ENCODE measurements at places on chromosomes 4 and X. TPM values are rescaled to one million over a fixed set of nuclear protein-coding genes. Genes with fewer than 3 reads are reported as not detected.

DNA sequence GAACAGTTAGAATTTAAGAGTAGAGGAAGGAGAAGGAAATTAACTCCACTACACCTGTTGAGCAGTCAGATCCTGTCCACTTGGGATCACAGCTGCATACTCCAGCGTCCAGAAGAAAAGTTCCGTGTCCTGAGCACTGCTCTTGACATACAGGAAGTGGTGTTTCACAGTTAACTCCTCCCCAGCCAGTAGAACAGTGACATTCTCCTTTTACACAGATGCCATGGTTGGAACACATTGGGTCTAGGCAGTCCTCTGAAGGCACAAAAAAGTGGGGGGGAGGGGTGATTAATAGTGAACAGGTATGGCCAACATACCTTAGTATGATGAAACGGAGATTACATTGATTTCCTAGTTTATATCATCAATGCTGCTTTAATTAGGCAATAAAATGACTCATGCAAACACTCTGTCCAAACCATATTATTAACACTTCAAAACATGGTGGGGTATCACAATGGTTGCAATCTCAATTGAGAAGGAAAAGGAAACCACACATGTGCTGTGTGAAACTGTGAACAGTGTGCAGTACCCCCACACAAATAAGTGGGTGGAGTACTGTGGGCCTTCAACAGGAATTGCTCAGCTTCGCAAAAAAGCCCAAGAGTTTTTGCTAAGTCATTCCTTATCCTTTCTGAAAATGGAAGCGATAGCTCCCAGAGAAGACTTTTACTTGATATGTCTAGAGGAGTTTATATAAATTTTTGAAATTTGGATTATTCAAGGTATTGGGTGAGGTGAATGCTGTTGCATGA lies 295.6 kb downstream of the SH2D1A start:
- no peak for DNase-seq

DNA sequence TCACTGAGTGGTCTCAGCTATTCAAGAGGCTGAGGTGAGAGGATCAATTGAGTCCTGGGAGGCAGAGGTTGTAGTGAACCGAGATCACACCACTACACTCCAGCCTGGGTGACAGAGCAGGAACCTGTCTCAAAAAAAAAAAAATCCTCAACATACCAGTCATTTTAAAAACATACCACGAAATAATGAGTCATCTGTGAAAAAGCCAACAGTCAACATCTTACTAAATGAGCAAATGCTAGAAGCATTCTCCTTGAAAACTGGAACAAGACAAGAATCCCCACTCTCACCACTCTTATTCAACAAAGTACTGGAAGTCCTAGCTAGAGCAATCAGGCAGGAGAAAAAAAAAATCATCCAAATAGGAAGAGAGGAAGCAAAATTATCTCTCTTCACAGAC lies 104.0 kb upstream of the ARHGEF9 start:
- DNase-seq: peak; percentile 66

The ELOVL6 gene
- 7.2 TPM for total RNA-seq

The SMIM43 gene
- not detected for total RNA-seq

The TLR2 gene
- total RNA-seq: not detected

GRCh38 chr4:183153190-183153916 lies 54.3 kb downstream of the WWC2 start:
- DNase-seq: no peak

DNA sequence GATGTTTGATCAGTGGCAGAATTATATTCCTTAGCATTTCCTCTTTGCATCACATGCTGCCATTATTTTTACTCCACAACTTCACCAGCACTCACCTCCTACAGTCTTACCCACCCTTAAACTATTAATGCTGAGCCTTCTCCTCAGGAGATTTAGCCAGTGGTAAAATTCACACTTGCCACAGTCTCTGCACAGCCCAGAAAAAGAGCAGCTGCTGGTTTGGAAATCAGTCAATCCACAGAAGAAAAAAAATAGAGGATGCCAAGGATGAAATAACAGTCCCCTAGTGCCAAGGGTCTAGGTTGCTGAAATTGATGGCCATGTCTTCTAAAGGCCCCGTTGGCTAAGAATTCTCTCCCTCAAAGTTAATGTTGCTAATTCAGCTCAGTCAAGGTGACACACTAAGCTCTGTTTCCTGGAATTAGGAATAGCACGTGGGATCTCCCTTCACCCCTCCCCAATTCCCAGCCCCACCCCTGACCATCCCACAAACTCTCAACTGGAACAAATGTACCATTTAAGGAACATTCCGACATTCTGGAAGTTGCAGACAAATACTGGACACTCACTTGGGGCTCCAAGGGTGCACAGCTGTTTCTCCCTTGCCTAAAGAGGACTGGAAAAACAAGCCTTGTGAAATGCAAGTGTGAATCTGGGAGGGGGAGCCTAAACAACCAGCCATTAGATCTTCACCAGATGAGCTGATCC lies 5.7 kb downstream of the ATP1B4 start:
- DNase-seq: no peak

GRCh38 chr4:46927201-46927600 lies 18.2 kb upstream of the COX7B2 start:
- DNase-seq: no peak

The ITGB1BP2 gene
- 1.00 TPM for total RNA-seq

The SRPX gene
- 151 TPM for total RNA-seq

- DNase-seq: no peak
These were observed 159.9 kb downstream of the UNC5C start for GRCh38 chr4:95388911-95389310.

DNA sequence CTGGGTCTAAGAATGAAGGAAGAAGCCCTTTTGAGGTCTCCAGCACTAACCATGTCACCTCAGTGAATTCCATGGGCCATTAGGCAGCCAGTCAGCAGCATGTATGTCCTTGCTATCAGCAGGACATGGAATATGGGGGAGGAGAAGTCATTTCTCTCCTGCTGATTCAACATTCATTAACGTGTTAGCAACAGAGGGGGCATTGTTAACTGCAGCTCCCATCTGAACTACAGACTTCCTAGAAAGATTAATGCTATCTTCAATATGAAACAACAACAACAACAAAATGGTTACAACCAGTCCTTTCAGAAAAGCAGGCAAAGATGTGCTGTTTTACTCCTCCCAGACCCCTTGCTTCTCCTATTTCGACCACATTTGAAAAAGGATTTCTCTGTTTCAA lies 120.4 kb upstream of the SLC34A2 start:
- DNase-seq: peak; percentile 51

GRCh38 chr4:82462415-82462831 lies 32.0 kb downstream of the ENOPH1 start:
- DNase-seq: peak; percentile 71

DNA sequence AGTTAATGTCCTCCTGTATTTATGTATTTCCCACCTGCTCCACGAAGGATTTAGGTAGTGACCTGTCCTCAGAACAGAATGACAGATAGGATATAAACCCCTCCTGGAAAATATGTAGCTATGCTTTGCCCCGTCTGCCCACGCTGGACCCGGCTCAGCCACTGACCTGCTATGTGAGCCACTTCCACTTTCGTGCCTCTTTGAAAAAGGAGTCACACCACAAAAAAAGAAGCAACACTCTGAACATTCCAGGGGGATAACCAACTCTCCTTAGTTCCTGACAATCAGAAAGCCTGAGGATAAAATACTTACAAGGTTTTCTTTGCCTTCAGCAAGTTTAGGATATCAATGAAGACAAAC lies 11.1 kb downstream of the ACSL1 start:
- no peak for DNase-seq

DNA sequence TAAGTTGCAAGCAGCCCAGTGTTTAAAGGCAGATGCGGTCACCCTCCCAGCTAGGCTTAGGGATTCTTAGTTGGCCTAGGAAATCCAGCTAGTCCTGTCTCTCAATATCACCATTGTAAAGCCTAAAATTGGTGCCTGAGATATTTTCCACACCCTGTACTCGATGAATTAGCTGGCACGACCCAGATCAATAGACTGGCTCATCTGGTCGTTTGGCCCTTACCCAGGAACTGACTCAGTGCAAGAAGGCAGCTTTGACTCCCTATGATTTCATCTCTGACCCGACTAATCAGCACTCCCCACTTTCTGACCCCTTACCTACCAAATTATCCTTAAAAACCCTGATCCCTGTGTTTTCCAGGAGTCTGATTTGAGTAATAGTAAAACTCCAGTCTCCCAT lies 384.9 kb upstream of the SLC7A11 start:
- DNase-seq: peak; percentile 37

DNA sequence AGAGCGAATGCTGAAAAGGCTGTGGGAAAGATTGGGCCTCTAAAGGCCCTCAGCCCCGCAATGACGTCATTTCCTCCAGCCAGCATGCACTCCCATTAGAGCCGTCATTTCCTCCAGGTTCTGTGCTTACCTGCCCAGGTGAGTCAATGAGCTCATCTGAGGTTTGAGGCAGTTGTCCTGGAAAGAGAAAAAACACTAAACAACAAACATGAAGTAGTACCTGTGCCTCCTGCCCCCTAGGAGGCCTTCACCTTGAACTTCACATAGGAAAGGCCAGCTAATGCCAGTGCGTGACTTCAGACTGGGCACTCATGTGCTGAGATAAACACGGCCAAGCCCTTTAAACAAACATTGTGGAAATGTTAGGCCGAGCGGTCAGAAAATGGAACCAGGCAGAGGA lies 55.9 kb downstream of the FHDC1 start:
- no peak for DNase-seq

DNA sequence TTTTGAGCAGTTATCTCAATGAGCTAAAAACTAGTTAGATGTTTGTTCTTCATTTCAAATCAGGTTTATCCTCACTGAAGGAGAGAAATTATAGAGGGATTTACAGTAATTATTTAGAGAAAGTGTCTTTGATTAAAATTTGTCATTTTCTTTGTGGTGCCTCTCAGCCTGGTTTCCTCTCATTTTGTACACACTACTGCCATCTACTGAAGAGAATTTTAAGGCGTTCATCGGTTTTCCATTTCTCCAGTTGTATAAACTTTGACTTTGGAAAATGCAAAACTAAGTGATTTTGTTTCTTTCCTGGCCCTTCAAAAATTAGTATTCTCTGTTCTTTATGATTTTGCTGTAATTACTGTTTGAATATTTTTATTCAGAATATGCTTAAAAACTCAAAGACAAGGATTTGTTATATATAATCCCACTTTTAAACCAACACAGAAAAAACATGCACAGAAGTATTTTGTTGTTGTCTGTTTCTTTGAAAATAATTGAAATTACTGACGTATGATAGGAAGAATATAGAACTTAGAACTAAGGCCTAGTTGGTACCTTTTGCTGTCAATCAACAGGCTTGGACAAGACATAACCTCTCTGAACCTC lies 34.4 kb upstream of the ANXA3 start:
- DNase-seq: peak; percentile 35

- DNase-seq: no peak
These were observed 207.0 kb upstream of the TBL1X start for GRCh38 chrX:9257718-9258420.

The CXCL8 gene
- total RNA-seq: 12.9 TPM

The SPP1 gene
- 30.6 TPM for total RNA-seq

DNA sequence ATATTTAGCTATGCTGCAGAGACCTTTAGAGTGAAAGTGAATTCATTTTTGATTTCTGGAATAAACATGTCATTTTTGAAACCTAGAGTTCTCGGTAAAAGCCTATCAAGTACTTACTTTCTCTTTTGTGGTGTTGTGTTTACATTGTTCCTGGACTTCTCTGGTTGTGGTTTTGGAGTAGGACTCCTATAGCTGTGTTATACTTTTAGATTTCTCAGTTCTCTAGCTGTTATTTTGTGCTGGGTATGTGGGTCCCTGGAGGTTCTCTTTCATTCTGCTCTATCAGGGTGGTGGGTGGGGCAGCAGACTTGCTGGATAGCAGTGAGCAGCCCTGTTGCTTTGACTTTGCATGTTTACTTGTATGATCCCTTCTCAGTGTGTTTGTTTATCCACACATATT lies 25.6 kb upstream of the MSMO1 start:
- DNase-seq: peak; percentile 3

GRCh38 chrX:128975745-128976144 lies 547.5 kb downstream of the SMARCA1 start:
- DNase-seq: peak; percentile 1

The MAOA gene
- total RNA-seq: 9.3 TPM

DNA sequence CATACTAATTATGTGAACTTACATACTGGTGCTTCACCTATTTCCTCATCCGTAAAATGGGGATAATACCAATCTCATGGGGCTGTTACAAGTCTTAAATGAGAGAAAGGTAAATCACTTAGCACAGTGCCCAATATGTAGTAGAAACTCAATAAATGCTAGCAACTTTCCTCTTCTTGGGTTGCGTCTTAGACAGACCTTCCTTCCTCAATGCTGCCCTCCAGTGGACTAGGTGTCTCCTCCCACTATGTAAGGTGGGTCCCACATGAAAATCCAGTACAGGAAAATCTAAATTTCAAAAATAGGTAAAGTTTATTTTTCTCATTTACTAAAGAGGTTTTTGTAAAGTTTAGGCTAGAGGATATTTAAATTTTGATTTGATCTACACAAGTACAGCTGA lies 20.6 kb downstream of the ZDHHC9 start:
- peak; percentile 12 for DNase-seq

DNA sequence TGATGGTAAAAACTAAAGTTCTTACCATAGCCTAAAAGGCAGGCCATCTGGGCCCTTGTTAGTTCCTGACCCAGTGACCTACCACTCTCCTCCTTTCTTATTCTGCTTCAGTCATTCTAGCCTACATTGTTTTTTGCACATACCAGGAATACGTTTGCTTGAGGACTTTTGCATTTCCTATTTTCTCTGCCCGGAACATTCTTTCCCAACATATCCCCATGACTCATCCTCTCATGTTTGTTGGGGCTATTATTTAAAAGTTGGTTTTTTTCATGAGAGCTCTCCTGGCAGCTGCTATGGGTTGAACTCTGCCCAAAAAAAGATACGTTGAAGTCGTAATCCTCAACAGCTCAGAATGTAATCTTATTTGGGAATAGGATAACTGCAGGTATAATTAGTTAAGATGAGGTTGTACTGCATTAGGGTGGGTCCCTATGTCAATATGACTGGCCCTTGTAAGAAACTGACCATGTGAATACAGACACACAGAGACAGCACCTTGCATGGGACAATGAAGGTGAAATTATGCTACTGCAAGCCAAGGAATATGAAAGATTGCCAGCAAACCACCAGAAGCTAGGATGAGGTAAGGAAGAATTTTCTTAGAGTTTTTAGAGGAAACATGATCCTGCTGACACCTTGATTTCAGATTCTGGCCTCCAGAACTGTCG lies 138.3 kb upstream of the PDHA2 start:
- peak; percentile 49 for DNase-seq

DNA sequence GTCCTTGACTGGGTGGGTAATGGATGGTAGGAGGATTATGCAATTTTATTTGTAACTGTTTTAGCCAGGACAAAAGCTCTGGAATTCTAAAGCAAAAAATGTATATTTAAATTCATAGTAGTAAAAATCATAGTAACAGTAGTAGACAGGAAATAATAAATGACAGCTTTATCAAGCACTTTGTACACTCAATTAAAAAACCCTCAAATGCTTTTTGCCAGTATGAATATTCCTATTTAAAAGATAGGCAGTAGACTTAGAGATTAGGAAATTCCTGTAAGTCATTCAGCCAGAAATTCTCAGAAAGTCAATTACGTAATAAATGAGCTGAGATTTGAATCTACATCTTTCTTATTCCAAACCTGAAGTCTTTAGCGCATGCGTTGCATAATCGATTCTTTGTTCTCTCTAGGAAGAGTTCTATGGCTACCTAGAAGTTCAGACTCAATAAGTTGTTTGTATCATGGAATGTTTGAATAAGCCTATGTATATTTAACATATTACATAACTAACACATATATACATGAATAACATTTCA lies 2.5 kb downstream of the AADAT start:
- no peak for DNase-seq

The SERPINA7 gene
- not detected for total RNA-seq

The DRD5 gene
- not detected for total RNA-seq

- peak; percentile 87 for DNase-seq
These were observed 32.8 kb upstream of the MAML3 start for GRCh38 chr4:140186651-140187315.

The PPEF1 gene
- total RNA-seq: not detected
